ENCODE measurements at places on chromosomes 7 and 10. TPM values are rescaled to one million over a fixed set of nuclear protein-coding genes. Genes with fewer than 3 reads are reported as not detected.

GRCh38 chr7:95517458-95517857 is 31.7 kb downstream of the ASB4 start:
- no peak for DNase-seq

The TEX47 gene
- total RNA-seq, result not detected

DNA sequence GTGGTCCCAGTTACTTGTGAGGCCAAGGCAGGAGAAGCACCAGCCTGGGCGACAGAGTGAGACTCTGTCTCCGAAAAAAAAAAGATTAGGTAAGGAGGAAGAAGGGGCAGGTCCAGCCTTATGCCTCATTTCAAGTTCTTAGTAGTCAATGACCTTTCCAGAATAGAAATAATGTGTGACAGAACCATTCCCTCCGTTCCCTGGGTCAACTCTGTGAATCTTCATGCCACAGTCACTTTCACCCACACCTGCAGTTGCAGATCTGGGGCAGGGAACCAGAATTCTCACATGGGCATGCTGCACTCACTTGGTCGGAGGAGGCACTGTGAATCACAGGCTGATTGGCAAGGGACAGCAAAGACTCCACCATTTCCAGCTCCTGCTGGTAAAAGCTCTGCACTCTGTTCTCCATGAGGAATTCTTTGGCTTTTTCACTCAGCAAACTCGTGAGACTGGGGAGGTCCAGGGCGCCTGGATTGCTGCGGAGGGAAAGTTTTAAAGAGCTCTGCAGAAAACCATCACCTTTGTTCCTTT is 20.7 kb downstream of the STN1 start:
- no peak for DNase-seq

GRCh38 chr10:73126343-73126742 is 16.1 kb downstream of the NUDT13 start:
- DNase-seq, result no peak

DNA sequence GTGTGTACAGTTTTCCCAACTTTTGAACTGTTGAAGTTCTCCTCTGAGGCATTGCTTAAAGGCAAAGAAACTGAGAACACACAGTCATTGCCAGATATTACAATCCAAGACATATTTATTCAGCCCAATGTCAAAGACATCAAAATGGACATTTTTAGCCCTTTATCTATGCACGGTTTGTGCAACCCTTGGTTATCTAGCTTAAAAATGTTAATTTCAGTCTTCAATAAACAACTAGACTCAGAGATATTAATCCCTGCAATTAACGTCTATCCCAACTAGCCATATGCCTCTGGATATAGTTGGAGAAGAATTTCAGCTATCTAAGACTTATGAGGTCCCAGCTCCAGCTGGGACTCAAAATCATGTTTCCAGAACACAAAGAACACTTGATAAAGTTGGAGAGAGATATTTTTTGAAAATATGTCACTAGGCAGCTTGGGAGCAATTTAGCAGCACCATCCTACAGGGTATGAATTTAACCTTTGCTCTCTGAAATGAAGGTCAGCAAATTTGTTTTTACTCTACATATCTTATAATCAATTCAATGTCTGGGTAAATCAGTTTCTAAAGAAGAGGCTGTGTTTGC is 357.0 kb downstream of the RNLS start:
- DNase-seq, result no peak
